ENCODE measurements at places on chromosomes 4 and X.

DNA sequence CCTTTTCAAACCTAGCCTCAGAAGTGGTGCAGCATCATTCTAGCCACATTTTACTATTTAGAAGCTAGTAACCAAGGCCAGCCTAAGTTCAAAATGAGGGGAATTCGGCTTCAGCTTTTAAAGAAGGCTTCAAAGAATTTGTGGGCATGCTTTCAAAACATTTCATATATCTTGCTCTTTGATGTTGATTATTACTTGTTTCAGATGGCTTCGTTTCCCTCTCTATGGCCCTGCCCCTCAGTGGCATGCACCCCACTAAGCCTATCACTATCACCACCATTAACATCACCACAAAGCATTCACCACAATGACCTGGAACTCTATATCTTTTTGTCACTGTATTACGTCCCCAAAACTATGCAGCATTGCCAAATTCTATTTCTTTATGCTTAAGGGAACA is 51.2 kb upstream of the FAM47B start:
- DNase-seq: no peak

DNA sequence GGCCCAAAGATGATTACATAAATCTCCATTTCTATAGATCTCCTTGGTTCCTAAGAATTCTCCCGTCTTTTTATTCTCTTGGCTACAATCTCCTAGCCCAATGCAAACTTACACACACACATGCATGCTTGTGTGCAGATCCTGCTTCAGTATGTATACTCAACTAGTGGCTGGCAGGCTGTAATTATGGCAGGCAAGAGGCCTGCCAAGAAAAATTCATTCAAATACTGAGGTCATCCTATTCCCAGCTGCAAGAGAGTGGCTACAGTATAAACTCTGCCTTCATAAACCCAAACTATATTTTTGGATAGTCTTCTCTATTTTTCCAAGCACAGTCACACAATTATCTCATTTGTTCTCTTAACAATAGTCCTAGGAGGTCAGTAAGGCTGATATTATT is 95.2 kb downstream of the SHROOM4 start:
- DNase-seq: no peak

DNA sequence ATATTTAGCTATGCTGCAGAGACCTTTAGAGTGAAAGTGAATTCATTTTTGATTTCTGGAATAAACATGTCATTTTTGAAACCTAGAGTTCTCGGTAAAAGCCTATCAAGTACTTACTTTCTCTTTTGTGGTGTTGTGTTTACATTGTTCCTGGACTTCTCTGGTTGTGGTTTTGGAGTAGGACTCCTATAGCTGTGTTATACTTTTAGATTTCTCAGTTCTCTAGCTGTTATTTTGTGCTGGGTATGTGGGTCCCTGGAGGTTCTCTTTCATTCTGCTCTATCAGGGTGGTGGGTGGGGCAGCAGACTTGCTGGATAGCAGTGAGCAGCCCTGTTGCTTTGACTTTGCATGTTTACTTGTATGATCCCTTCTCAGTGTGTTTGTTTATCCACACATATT is 25.6 kb upstream of the MSMO1 start:
- DNase-seq: no peak

DNA sequence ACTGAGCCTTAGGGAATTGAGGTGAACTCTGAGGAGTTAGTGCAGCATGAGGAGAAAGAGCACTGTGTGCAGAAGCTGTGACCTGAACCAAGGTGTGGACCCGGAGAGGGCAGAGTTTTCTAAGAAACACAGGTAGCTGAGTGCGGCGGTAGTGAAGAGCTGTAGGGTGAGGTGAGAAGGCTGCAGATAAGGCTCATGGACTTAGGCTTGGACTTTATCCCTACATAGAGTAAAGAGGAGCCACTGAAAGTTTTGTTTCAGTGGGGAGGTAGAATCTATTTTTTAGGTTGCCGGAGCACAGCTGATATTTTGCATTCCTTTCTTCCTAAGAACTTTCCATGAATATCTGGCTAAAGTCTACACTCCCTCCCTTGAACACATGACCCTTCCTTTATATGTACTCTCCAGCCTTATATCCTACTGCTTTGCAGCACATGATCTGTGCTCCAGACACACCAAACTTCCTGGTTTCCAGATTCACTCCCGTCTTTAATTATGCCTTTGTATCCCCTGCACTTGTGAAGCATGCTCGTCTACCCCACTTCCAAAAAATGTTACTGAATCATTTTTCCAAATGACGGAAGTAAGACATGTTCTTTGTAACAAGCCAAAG is 10.6 kb upstream of the PGRMC2 start:
- no peak for DNase-seq

GRCh38 chrX:56792270-56793111 is 63.4 kb downstream of the NBDY start:
- no peak for DNase-seq

DNA sequence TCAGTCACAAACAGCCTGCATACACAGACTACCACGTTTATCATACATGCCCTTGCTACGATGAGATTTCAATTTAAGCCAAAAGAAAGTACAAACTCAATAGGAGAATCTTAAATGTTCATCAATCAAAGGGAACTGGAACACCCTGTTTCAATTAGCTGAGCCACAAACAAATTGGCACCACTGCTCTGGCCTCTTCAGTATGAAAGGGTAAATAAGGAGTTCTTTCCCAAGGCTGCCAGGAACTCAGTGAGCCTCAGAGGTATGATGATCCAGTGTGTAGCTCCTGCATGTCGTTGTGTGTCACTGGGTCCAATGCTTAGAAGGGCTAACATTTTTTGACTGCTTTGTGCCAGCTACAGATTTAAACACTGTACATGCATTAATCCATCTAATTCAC is 5.4 kb downstream of the RNF150 start:
- DNase-seq: no peak

- DNase-seq: no peak
Observed at GRCh38 chrX:112457788-112458187, 221.9 kb downstream of the LHFPL1 start.

DNA sequence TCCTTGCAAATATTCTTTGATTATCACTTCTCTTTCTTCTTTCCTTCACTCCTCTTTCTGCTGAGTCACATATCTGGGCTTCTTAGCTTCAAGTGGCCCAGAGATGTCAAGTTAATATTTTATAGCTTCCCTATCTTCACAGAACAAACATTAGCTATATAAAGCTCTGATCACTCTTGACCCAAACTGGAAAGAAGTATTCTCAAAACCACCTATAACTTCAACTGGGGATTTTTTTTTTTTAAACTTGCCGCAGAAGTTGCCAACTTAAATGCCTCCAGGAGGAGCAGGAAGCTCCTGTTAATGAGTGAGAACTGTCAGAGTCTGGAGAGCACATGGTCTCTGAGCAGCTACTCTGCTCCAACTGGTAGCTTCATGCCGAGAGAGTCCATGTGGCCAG is 233.3 kb upstream of the EDNRA start:
- DNase-seq: no peak

DNA sequence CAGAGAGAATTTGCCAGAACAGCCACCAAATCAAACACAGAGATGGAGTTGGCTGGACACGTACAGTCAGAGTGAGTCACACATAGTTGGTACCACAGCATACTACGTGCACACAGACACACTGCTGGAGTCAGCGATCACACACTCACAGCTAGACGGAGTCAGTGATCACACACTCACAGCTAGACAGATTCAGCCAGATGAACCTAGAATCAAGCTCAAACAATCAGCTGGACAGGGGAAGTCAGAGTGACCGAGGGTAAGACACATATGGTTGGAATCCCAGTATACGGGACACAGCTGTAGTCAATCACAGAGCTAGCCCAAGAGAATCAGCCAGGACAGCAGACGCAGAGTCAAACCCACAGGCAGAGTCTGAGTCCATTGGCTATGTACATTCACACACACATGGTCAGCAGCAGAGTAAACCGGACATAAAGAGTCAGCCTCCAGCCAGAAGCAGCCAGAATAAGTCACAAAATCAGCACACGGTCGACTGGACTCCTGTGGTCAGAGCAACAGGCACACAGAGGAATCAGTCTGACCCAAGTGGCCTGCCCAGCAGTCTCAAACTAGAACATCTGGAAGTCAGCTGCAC is 4.6 kb downstream of the SLC38A5 start:
- DNase-seq: no peak

DNA sequence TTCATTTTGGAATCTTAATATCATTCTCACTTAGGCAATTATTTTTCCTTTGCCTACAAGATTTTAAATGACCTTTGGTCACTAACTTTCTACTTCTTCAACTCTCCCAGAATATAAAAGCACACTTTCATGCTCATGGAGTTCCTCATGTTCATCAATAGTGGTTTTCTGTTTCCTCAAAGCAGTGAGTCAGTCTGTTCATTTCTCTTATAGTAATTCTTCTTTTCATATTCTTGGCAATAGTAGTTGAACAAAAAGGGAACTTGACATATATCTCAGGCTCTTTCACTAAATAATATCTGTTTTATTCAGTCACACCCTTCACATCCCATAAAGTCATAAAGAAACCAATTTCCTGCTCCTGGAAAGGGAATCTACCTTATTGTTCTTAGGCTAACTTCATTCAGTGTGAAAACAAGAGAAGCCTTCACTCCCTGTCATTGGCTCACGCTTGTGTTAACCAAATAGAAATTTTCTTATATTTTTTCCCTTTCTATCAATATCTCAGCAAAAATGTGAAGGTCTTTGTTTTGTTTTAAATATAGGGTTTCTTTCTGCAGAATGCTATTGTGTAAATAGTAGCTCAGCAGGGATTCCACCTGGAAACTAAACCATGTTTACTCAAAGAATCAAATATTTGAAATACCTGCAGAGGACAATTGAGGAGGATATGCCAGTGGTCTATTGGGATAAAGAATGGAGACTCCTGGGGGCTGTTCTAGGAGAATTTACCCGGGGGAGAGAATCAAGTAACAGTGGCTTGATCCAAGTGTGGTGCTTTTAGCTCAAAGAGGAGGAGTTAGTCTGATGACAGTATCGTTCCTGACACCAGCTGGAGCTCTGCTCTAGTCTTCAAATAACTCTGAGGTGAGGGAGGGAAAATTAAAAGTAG is 13.4 kb upstream of the TNIP3 start:
- no peak for DNase-seq

DNA sequence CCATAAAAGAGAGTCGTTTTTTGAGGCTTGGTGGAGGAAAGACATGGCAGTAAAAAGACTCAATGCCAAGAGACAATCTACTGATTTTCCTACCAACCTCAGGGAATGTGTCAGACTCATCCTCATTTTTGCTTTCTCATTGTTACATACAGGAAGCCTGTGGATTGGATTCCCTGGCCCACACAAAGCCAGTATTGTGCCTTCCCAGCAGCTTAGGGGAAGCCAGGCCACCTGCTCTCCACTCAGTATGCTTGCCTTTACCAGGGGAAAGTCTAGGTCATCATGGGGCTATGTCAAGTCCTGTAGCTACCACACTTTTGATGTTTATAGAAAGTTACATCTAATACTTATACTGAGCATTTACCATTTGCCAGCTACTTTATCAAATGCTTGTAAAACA is 11.0 kb downstream of the BMX start:
- no peak for DNase-seq

GRCh38 chrX:13254870-13255269 is 65.0 kb downstream of the ATXN3L start:
- DNase-seq: no peak

GRCh38 chr4:77783895-77784294 is 35.3 kb downstream of the CNOT6L start:
- no peak for DNase-seq

- DNase-seq: no peak
Observed at GRCh38 chr4:116229420-116229819, 856.0 kb downstream of the TRAM1L1 start.

Measured in stimulated activated CD8-positive, alpha-beta memory T cell treated with anti-CD3 and anti-CD28 coated beads, Interleukin-4, amount 100 ng/mL, for 24 hours (primary cell).